A549 treated with GW870086 at 1 μM for 4 hours (cell line): ENCODE measurements at places on chromosomes 6 and 20. TPM values are rescaled to one million over a fixed set of nuclear protein-coding genes. Genes with fewer than 3 reads are reported as not detected.

ISM1 gene
- total RNA-seq = 0.14 to 0.27 TPM (median 0.24 TPM) in 5 replicates

MOG gene
- total RNA-seq = not detected in 5 replicates

TRPC4AP gene
- total RNA-seq = 57.0 to 62.5 TPM (median 60.6 TPM) in 5 replicates

C20orf141 gene
- 0.46 to 0.96 TPM (median 0.50 TPM) in 3 of 5 replicates, not detected in the others for total RNA-seq

C6orf132 gene
- 2.6 to 3.5 TPM (median 2.6 TPM) in 5 replicates for total RNA-seq

OXT gene
- total RNA-seq = not detected in 5 replicates

BPIFA1 gene
- not detected in 5 replicates for total RNA-seq

SNAI1 gene
- total RNA-seq = 9.0 to 15.2 TPM (median 13.5 TPM) in 5 replicates

SERINC1 gene
- total RNA-seq = 61.0 to 88.1 TPM (median 83.1 TPM) in 5 replicates

CLDN20 gene
- total RNA-seq = not detected in 5 replicates

RUNX2 gene
- 1.5 to 2.0 TPM (median 1.8 TPM) in 5 replicates for total RNA-seq

OR2J3 gene
- total RNA-seq = not detected in 5 replicates

BPIFA3 gene
- not detected in 5 replicates for total RNA-seq

PDYN gene
- total RNA-seq = not detected in 5 replicates

NKX2-4 gene
- not detected in 5 replicates for total RNA-seq

ADAM33 gene
- total RNA-seq = 0.05 to 0.13 TPM (median 0.07 TPM) in 3 of 5 replicates, not detected in the others

STK38 gene
- total RNA-seq = 15.5 to 16.9 TPM (median 15.9 TPM) in 5 replicates

CRISP2 gene
- not detected in 5 replicates for total RNA-seq

OR2H2 gene
- total RNA-seq = not detected in 5 replicates

ADGB gene
- not detected in 5 replicates for total RNA-seq

PPP1R14C gene
- total RNA-seq = 1.5 to 1.9 TPM (median 1.6 TPM) in 5 replicates

SLC17A1 gene
- total RNA-seq = 0.12 TPM in 1 of 5 replicates, not detected in the others

SLC2A10 gene
- not detected in 5 replicates for total RNA-seq

CRISP3 gene
- not detected in 5 replicates for total RNA-seq

WFDC12 gene
- total RNA-seq = not detected in 5 replicates

ETV7 gene
- total RNA-seq = 0.15 to 0.29 TPM (median 0.18 TPM) in 3 of 5 replicates, not detected in the others
